ENCODE measurements at places on chromosomes 7 and 10.

DNA sequence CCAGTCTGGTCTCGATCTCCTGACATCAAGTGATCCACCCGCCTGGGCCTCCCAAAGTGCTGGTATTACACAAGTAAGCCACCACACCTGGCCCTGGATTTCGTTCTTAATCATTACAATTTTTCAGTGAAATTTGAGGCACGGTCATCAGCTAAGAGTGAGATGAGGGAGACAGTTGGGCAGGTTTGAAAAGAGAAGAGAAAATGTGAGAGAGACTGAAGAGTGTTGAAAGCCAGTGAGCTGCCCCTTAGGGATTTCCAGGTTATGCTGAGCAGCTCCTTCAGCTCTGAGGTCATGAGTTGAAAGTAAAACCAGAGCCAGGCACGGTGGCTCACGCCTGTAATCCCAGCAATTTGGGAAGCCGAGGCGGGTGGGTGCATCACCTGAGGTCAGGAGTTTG lies 5.9 kb upstream of the UPF2 start:
- no peak for DNase-seq

DNA sequence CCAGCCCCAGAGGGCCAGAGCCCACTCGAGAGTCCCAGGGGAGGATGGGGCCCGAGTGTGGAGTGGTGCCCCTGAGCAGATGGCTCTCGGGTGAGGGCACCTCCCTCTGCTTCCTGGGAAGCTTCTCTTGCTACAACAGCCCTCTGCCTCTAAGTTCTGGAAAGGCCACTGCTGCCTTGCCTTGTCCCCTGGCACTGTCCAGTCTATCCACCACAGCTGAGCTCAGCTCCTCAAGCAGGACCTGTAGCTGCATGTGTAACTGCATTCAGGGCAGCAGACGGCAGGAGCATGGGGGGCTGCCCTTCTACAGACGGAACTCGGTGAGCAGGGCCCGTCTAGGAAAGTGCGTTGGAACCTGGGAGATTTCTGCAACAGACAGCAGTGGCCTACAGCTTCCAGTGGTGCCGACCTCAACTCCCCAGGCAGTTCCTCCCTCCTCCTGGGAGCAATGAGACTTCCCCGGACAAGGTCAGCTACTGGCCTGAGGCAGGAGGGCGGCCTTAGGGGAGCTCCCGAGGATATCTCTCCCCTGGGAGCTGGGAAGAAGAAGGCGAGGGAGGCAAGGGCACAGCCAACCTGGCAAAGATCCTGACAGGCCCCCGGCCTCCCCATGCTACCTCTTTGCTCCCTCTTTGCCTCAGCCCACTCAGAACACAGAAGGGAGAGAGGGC lies 88.5 kb downstream of the DLG5 start:
- no peak for DNase-seq

DNA sequence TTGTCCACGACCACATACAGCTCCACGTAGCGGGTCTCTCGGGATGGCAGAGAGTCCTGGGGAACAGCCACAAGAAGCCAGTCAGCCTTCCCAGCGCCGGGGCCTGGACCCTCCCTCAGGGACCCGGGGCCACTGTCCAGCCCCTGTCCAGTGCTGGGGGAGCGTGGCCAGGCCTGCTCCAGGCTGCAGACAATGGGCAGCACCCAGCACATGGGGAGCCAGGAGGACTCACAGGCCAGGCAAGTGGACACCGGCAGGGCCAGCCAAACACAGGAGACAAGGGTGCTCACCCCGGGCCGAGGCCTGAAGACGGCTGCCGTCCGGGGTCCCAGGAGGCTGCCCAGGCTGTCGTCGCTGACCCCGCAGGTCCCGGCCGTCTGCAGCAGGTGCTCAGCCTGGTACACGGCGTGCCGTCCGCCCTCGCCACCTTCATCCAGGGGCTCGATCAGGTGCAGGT lies 3.7 kb downstream of the ADAM8 start:
- no peak for DNase-seq

DNA sequence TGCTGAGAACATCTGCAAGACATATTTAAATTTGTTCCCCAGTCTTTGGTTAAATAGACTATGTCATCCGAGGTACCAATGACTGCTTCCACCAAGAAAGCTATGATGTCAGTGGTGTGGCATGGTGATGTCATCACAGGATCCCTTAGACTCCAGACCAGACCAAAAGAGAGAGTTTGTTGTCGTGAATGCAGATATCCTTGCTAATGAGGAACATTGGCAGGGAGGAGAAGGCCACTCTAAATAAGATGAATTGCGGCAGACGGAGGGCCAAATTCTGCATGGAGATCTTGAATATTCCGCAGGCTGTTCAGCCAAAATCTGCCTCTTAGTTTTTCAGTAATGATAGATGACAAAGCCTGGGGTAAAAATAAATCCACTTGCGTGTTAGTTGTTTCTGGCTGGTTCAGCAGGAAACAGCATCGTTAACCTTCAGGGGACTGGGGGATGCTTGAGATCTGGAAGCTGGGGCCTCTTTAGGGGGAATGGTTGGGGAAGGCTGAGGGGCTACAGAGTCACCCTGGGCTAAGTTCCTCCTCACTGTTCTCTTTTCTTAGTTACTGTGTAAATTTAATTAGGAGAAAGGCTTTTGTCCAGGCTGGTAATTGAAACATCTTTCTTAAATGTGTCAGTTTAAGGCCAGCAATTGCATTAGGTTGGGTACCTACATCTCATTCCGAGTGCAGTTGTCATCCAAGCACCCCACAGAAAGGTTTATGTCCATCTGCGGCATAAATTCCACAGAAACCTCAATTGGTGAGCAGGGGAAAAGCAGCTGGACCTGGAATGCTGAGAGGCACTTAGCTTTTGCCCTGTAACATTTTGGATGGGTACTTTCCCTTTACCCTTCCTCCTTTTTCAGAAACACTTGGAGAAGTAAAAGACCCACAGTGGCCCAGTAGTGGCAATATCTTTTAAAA lies 11.6 kb upstream of the CAMK1D start:
- no peak for DNase-seq

DNA sequence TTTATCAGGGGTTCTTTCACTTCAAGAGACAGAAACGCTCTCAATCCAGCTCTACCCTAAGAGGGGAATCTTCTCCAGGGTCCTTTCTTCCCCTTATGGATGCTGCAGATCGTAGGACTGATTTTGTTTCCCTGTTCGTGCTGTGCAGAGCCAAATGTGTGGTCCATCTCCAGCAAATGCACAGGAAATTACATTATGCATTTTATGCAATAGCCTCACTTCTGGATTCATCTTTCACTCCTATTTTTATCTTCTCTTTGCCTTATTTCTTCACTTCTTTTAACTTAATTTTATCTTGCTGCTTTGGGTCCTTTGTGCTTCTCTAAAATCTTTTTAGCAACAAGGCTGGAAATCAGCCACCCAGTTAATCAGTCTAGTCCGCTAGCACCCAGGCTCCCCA lies 184.5 kb upstream of the INHBA start:
- no peak for DNase-seq

GRCh38 chr7:27516421-27516820 lies 146.3 kb downstream of the HIBADH start:
- DNase-seq, result no peak

- DNase-seq, result no peak
Observed at GRCh38 chr10:34938399-34938670, 123.2 kb upstream of the PARD3 start.

DNA sequence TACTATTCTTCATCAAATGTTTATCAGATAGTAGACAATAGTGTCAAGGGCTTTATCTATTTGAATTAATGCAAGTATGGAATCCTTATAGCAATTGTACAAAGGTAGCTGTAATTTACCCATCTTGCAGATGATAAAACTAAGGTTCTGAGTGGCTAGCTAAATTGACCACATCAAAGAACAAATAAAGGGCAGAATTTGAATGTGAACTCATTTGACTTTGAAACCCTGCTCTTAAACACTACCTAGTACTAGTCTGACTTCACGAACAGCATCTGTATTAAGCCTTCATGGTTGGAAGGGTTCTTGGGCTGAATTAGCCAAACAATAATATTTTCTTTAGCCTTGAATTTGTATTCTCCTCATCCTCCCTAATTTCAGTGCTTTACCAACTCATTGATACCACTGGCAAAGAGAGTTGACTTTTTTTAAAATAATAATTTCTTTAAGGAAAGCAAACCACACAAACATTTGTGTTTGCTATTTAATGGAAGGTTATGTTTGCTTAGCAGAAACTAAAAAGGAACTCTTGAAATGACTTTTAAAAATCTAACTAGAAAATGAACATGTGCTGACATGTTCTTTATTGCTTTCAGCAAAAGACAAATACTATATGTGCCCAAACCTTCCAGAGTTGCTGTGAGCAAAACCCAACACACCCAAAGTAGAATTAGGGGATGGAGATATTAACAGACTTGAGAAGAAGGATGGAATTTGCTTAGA lies 322.6 kb downstream of the RNLS start:
- no peak for DNase-seq
